ENCODE measurements at places on chromosomes 12 and 14.

GRCh38 chr12:72717036-72717435 lies 444.9 kb downstream of the TRHDE start:
- no peak for DNase-seq

- DNase-seq = no peak
Observed at GRCh38 chr12:47707355-47707754, 1.5 kb upstream of the RPAP3 start.

DNA sequence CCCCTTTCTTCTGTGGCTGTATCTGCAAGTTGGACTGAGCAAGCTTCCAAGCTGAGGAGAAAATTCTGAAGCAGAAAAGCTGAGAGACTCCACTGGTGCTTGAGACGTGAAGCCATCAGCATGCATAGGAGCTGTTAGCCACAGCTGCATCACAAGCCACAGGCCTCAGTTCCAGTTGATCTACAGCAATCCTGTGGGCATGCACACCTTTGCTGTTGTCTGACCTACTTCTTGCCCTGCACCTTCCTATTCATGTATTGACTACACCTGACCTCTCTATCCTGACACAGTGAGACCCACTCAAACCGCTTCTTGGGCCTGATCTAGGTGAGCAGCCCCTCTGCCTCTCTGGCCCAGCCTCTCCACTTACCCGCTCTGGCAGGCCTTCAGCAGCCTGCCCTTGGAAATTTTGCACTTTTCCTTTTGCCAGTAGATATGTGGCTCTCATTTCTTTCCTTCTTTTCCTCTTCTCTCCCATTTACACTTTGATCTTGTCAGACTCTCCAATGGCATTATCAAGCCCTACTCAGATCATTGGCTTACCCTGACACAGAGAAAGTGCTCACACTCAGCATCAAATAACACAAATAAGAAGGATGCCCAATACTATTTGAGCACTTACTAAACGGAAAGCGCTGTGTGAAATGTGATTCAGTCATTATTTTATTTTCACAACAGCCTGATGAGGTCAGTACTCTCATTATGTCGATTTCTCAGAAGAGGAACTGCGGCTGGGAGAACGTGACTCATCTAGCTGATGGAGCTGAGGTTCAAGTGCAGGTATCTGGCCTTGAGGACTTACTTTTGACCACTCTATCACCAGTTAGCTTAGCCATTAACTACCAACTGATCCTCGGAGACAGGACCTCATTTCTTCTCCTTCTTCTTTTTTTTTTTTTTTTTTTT lies 21.9 kb upstream of the PTGR2 start:
- no peak for DNase-seq

DNA sequence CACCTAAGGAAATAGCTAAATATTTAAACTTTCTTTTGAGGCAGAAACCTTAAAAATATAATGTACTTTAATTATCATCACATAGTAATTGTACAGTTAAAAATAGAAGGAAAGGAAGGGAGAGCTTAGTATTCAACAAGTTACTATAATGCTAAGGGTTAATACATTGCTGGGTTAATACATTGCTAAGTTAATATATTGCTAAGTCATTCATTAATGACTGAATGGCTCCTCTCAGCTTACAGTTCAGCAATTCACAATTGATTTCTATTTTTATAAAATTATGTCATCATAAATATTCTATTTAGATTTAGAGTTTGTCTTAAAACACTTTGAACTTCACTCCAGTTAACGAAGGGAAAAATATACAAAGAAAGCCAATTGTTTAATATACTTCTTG lies 207.9 kb downstream of the BMP4 start:
- DNase-seq = no peak

GRCh38 chr14:33979613-33980276 lies 28.9 kb upstream of the EGLN3 start:
- no peak for DNase-seq

Measured in heart right ventricle (tissue), 16 donors.